ENCODE measurements at places on chromosomes 5 and 9.

DNA sequence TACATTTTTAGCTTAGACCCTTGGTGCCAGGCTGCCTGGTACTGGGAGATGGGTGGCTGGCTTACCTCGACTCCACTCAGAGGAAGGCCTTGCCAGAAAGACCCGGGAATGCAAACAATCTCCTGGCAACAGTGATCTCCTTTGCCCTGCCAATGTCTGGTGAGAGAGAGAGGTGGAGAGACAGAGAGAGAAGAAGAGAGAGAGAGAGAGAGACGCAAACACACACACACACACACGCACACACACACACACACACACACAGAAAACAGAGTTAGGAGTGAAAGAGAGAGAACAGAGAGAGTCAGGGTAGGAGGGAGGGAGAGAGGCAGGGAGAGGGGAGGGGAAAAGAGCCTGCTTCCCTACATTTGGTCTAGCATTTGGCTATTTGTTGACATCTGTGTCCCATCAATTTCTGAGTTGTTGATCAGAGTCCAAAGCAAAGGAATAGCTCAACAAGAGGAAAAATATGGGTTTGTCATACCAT lies 181.6 kb upstream of the MAP1B start:
- DNase-seq = no peak

- no peak for DNase-seq
These were observed 101.4 kb upstream of the SMARCA2 start for GRCh38 chr9:1913631-1914330.

GRCh38 chr5:2169850-2170760 lies 287.4 kb upstream of the IRX4 start:
- DNase-seq = no peak

GRCh38 chr9:95105519-95106287 lies 211.8 kb downstream of the FANCC start:
- DNase-seq = no peak

DNA sequence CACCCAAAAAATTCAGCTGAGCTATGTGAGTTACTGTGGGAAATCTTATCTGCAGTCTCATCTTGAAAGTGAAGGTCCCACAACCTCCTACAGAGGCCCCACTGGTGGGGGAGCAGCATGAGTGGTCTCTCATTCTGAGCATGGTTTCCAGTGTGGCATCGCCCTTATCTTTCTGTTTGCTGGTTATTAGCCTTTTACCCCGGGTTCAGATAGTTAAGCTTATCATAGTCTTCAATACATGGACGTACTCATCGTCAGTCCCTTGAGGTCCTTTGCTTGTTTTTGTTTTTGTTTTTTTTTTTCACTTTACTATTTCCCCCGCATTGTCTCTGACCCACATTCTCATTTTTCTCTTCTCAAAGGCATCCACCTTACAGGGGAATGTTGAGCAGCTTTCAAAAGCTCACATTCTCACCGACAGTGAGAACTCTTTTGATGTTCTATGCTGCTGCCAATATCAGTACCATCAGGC lies 7.7 kb upstream of the HAVCR2 start:
- DNase-seq = no peak

- DNase-seq = no peak
These were observed 16.8 kb downstream of the AMBP start for GRCh38 chr9:114061292-114061691.

DNA sequence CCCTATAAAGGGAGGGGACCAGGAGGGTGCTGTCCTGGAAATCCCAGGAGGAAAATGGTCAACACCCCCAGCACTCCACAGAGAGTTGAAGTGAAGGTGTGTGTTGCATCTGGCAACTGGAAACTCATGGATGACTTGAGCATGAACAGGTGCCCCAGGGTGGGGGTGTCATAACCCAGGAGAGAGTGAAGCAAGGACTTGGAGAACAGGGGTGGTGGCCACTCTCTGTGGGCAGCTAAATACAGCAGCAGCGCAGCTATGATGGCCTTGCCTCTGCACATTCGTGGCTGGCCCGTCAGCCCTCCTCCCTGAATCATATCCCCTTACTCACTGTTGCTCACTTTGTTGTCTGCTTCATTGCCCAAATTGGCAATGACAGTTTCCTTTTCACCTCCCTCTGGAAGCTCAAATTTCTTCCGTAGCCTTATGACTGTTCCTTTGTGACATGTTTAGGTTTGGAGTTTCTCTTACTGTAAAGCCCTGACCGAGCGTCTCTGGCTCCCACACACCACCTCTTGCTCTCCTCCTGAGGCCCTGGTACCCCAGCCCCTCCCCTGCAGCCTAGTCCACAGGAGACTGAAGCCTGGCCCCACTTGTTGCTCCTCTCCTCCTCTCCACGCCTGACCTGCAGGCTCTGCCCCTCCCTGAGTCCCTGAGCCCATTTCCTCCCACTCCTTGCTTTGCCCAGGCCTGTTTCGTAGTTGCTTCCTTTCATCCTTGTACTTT lies 185.8 kb downstream of the CD180 start:
- no peak for DNase-seq

DNA sequence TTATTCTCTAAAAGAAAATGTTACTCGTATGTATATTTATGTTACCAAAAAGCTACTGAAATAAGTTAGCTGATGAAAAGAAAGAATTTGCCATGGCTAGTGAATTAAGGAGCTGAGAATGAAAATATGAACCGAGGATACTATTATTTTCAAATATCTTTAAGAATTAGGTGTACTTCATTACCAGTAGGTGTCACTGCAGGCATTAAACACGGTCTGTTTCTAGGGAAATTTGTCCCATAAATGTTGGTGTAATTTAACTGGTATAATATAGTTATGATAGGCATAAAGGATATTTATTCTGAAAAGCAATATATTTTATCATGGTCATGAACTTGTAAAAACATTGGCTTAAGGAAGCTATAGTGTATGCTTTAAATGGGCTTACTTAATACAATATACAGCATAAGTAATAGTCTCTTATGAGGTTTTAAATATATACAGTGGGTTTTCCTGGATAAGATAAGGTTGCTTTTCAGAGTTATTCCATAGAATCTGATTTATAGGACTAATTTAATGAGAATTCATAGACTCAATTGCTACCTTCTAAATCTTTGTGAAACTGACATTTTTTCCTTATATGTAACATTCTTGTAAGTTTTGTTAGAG lies 72.4 kb upstream of the MPDZ start:
- DNase-seq = no peak

DNA sequence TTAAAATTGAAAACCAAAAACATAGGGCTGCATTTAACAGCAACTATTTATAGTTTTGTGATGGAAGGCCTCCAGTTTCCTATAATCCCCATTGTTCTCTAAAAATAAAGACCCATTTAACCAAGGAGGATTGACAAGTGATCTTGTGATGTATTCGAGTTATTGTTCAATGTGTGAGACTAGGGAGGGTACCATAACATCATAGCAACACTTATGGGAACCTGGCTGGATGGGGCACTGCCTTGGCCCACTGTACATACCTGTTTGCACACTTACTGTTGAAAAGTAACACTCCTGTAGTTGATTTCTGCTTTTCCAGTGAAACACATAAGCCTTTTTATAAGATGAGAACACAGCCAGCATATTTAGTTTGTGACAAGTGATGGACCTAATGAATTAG lies 32.3 kb downstream of the MACIR start:
- DNase-seq = peak; percentile 53

- DNase-seq = no peak
These were observed 456.0 kb downstream of the SEMA5A start for GRCh38 chr5:9089893-9090292.

GRCh38 chr5:133750356-133750755 lies 138.0 kb upstream of the FSTL4 start:
- DNase-seq = no peak

GRCh38 chr5:120882038-120882775 lies 418.1 kb downstream of the PRR16 start:
- DNase-seq = no peak

DNA sequence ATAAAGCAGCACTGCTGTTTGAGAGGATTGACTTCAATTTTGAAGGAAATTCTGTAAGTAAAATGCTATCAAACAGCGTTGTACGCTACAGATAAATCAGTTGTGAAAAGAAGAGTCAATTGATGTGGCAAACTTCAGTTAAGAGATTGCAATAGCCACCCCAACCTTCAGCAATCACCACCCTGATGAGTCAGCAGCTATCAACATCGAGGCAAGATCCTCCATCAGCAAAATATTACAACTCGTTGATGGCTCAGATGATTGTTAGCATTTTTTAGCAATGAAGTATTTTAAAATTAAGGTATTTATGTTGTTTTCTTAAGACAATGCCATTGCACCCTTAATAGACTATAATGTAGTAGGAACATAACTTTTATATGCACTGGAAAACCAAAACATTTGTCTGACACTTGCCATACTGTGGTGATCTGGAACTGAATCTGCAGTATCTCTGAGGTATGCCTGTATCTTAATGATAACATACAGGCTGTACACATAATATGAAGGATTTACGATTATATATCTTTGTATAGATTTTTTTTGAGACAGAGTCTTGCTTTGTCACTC lies 47.5 kb downstream of the VPS13A start:
- DNase-seq = no peak

- no peak for DNase-seq
These were observed 11.8 kb upstream of the ACTBL2 start for GRCh38 chr5:57494104-57495098.

DNA sequence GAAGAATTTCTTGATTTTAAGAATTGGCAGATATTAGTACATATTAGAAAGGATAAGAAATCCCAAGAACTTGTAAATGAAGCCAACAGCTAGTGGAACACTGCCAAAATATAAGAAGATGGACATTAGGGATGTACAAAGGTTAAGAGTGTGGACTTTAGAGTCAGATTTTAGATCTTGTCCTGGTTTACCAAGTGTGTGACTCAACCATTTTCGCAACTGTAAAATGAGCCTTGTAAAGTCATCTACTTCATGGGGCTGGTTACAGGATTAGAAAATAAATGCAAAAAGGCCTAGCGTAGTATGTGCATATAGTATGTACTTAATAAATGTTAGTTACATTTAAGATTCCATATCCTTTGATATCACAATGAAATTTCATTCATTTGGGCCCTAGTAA lies 260.0 kb downstream of the RAB3C start:
- DNase-seq = no peak

- DNase-seq = no peak
These were observed 4.3 kb upstream of the AGPAT2 start for GRCh38 chr9:136691316-136692184.

DNA sequence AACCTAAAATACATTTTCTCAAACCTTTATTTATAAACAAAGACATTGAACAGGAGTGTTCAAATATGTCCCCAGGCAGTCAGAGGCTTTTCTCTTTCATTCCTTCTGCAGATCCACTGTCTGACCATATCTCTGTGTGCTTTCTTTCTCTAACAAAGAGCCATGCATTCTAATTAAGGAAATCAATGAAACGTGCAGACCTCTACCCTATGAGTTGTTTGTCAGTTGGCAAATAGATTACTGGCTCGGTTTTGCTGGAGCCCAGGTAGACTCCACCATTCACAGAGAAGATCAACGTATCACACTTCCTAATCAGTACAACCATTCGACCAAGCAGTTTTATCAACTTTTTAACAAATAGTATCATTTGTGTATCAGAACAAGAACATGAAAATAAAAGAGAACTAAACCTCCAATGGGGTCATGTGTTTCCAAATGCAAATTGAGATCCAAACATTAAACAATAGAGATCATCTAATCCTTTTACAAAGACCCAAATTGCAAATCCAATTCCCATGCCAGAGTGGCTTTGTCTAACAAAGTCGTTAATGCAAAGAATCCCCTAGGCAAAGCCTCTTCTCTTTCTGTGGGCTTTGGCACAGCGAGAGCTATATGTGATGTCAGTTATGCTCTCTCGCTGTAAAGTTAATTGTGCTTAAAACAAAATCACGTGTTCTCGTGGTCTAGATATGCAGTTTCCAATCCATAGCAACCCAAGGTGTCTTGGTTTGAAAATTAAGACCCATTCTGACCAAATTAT lies 16.8 kb downstream of the KLF4 start:
- DNase-seq = no peak

DNA sequence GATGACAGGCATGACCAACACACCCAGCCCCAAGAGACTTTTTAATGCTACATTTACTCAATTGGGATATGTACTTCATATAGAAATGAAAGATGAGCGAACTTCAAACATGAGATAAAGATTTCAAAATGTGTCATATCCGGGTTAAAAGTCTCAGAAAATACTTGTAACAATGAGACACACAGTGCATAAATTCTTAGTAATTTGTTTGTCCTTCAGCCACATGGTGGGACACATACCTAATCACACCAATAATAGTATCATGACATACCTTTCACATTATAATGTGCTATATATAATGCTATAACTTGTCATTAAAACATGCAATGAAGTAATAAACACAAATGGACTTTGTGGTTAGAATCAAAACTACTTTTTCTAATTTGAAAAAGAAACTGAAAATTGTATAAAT lies 204.7 kb upstream of the RFX3 start:
- no peak for DNase-seq

DNA sequence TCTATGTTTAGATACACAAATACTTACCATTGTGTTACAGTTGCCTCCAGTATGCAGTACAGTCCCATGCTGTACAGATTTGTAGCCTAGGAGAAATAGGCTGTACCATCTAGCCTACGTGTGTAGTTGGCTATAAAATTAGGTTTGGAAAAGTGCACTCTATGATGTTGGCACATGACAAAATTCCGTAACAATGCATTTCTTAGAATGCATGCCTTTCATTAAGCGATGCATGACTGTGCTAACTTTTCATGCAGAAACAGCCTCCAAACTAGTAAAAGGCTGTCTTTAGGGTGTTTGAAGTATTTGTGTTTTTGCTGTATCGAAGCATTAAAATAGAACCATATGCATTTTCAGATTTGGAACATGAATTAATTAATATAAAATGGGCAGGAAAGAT lies 157.9 kb downstream of the RMI1 start:
- DNase-seq = no peak

GRCh38 chr9:131173995-131174394 lies 48.6 kb downstream of the NUP214 start:
- no peak for DNase-seq

- DNase-seq = no peak
These were observed 137.9 kb upstream of the TRIM32 start for GRCh38 chr9:116549061-116549664.

DNA sequence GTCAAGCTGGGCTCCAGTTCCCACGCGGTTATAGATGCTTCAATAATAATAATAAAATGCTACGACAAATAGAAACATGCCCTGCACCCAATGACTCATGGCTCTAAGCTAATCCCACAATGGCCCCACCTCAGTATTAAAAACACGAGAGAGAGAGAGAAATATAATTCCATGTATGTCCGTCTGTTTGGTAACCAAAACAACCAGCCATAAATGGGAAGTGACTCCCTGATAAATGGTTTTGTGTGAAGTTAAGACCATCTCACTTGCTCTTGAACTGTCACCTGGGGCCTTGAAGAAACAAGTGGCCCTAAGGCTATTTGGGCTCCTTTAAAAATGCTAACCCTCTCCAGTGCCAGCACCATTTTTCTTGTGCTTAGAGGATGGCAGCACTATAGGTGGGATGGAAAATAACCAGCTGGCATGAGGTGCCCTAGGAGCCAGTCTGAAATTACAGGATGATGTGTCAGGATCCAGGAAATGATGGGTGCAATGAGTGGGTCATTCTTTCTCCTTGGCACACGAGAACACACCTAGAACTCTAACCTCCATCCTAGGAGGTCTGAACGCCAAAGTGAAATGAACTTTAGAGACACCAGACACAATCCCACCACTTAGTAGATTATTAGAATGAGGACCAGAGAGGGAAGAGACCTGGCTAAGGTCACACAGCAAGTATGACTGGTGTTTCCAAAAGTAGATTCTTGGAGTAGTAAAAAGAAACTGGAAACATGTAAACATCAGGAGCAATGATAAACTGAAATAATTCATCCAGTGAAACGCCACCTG lies 35.7 kb upstream of the ADRB2 start:
- DNase-seq = no peak

GRCh38 chr9:90795084-90795483 lies 6.5 kb upstream of the SYK start:
- no peak for DNase-seq
